ENCODE measurements at places on chromosomes 3 and 15.

DNA sequence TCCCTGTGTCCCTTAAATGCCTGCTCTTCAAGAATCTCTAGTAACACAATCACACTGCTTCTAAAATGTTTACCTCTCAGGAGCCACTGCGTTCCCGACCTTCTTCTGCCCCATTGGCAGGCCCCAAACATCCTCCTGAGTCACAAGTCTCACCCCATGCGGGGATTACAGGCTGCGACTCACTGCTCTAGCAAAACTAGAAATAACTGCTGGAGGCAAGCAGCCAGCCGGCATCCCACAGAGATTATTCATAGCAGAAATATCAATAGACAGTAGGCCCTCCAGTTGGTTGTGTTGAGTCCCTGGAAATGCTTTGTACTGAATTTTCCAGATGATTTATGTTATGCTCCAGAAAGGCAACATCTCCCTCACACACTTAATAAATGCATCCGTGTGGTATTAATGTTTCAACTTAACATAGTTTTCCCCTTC, 64.8 kb downstream of the RFTN1 start:
- no peak for DNase-seq

DNA sequence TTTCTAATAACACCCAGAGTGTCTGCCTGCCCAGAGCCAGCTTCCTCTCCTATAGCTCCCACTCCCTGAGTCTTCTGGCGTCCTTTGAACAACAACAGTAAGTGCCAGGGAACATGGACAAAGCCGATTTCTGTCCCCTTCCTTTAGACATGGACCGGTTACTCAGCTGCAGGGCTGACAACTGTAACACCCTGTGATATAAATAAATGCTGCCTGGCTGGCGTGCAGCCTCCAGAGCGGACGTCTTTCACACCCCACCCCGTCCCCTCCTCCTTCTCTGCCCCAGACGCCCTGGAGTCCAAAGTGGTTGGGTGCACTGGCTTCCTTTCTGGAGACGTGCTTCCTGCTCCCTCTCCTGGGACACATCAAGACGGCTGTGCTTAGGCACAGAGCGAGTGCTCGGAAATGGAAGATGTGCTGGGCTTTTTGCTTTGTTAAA, 281.9 kb upstream of the LRRFIP2 start:
- no peak for DNase-seq

- DNase-seq: no peak
Measured at GRCh38 chr15:75779504-75779903, 63.7 kb upstream of the UBE2Q2 start.

GRCh38 chr3:191966556-191966955, 505.6 kb downstream of the PYDC2 start:
- no peak for DNase-seq

GRCh38 chr15:28873585-28874190, 12.1 kb upstream of the APBA2 start:
- no peak for DNase-seq

GRCh38 chr3:50572158-50572557, 2.8 kb downstream of the HEMK1 start:
- peak; percentile 16 for DNase-seq

DNA sequence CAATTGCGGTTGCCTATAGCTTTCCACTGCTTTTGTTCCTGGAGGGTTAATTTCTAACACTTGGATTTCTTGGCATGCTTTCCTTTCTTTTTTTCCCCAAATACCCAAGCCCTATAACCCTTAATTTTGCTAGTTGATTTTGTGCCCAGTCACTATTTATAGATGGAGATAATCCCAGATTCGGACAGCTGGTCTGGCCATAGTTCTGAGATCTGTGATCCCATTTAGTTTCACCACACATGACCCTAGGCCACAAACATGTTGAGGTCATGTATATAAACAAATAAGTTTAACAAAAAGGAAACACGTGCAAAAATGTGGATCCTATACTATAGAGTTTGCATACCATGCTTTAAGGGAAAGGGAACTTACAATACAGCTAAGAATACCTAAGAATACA, 111.4 kb downstream of the ZMAT3 start:
- no peak for DNase-seq

DNA sequence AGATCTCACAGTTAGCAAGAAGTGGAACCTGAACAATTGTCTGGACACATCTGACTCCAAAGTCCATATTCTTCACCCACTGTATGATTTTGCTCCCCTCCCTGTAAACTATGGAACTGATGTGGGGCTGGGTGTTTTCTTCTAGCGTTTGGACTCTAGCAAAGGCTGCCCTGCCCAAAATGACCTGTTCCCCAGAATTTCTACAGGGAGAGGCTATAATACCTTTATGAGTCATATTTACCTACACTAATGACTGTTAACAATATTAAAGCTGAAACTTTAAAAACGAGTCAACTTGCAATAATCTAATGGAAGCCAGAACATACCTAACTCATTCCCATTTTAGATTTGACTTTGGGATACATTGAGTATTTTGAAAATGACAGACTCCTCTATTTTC, 531.2 kb upstream of the CFAP20DC start:
- DNase-seq: no peak

- DNase-seq: no peak
Measured at GRCh38 chr3:101512396-101512645, 691 bp downstream of the SENP7 start.

DNA sequence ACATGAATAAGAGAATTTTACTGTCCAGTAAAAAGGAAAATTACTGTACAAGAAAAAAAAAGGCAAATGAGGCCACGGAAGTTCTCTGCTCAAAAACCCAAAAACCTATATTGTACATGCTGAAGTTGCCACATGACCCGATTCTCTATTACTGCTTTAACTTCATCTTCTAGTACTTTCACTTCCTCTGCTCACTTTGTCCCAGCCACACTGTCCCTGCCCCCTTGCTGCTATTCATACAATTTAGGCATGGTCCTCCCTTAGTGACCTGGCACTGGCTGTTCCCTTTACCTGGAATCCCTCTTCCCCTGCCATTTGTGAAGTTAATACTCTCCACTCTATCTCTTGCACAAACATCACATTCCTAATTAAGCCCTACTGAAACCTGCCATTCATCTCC, 457.4 kb downstream of the MAGI1 start:
- DNase-seq: no peak

- no peak for DNase-seq
Measured at GRCh38 chr3:4750306-4750968, 228.8 kb upstream of the BHLHE40 start.

- DNase-seq: no peak
Measured at GRCh38 chr15:64720188-64720587, 55.2 kb downstream of the RBPMS2 start.

- no peak for DNase-seq
Measured at GRCh38 chr15:78203346-78204225, 30.8 kb downstream of the ACSBG1 start.

GRCh38 chr3:53890726-53891475, 758 bp downstream of the SELENOK start:
- no peak for DNase-seq

DNA sequence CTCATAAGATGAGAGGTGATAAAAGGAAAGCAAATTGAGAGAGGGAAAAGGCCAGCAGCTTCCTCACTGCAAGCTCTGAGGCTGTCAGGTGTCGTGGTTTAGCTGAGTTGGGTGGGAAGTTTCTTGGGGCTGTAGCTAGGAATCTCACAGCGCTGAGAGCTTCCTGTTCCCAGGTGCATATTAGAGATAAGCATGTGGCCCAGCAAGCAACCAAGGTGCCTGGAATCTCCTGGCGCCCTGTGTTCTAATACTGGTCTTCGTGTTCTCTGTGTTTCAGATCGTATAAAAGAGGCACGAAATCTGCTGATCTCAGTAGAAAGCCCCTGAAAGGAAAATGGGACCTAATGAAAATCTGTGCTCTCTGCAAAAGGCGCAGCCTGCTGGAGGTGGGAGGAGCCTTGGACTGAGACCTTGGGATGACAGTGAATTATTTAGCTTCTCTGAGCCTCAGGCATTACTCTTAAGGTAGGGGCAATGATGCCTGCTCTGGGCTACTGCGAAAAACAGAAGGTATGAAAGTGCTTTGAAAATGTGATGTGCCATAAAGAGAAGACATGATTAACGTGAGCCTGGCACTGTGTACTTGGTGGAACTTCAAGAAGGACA, 499.9 kb downstream of the TBL1XR1 start:
- DNase-seq: no peak

DNA sequence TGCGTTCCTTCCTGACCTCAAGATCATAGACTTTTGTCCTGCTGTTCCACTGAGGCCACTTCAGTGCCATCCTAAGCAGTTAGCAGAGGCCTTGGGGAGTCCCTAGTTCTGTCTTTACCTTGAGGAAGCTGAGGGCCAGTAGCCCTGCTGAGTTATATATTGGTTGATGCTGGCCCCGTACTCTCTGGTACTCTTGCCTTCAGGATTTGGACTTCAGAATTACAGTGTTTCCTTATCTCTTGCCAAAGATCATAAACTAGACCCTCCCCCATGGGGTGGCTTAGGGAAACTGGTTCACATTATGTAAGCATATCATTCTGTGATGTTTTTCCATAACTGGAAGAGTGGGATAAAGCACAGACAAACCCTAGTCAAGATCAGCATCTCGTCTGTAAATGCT, 33.2 kb downstream of the KBTBD12 start:
- no peak for DNase-seq

DNA sequence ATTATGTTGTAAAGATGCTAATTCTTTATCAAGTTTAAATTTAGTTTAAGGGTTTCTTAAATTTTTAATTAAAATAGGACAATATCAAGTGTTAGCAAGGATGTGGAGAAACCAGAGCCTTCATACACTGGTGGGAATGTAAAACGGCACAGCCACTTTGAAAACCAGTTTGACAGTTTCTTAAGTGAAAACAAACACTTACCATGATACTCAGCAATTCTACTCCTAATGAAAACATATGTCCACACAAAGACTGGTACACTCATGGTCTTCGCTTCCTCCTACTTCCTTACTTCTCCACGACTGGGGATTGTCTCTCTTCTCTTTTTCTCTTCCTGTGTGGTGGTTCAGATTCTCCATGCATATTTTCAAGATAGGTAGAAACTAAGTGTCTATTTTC, 9.2 kb downstream of the SKIC8 start:
- DNase-seq: no peak

DNA sequence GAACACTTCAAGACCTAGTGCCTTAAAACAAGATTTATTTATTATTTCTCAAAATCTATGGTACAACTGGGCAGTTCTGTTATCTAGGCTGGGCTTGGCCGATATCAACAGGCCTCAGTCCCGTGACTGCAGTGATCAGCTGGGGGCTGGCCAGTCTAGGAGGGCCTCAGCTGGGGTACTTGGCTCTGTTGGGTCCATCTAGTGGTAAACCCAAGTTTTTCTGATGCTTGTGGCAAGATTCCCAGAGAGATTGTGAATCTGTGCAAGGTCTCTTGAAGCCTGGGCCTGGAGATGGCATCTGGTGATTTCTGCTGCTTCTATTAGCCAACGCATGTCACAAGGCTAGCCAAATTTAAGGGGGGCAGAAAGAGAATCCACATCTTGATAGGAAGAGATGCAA, 482.4 kb upstream of the SGO1 start:
- no peak for DNase-seq

GRCh38 chr3:186124592-186124991, 15.7 kb upstream of the ETV5 start:
- no peak for DNase-seq

DNA sequence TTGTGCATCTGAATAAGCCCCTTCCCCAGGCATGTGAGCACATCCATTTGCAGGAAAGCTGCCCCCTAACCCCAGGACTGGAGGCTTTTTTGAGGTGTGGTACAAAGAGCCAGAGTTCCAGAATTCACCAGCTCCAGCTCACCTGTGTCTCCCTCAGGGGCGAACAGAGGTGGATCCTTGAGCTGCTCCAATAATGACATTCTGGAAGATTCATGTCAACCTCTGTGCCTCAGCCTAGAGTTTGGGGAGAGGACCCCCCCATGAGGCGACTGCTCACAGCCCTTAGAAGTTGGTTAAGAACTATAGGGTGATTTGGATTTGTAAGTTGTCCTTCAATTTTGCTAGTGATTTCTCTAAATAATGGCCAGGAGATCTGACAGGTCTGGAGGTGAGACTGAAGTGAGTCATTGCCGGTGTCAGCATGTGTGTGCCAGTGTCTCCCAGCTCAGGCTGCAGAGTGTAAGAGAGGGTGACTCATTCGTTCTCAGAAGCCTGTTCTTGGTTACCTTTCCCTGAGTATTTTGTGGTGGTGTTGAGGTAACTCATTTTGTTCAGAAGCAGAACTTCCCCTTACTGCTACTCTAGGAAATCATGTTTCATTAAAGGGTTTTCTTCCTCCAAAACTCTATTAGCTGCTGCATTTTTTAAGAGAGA, 136.9 kb upstream of the TOPAZ1 start:
- no peak for DNase-seq

GRCh38 chr3:133514418-133514817, 59.1 kb upstream of the CDV3 start:
- no peak for DNase-seq

DNA sequence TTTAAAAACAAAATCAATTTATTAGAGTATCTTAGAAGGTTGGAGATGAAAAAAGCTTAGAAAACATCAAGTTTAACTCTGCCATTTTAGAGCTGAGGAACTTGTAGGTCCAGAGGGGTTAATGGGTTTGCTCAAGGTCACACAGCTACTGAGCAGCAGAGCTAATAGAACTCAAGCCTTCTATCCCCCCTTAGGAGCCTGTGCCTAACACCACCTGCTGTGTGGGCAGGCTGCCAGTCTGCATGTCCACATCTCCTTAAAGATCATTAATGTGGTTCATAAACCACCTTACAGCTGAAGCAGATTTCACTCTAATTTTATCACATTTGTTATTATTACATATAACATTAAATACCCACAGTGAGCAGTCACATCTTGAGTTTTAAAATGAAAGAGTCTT, 14.1 kb upstream of the SLC35G2 start:
- no peak for DNase-seq

DNA sequence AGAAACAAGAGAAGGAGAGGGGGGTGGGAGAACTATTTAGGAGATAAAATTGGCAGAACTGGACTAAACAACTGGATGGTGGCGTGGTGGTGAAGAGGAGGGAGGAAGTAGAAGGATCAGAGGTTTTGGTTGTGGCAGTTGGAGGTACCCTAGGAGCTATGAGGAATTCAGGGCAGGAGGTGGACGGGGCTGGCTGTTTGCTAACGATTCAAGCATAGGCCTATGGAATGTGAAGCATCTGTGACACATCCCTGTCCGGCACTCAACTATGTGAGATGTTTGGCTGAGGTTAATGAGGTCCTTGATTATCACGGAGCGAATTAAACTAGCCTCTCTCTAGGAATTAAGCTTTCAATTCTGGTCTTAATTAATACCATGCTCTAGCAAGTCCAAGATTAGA, 13.5 kb downstream of the TARS3 start:
- no peak for DNase-seq

GRCh38 chr3:14345496-14346150, 56.8 kb upstream of the SLC6A6 start:
- DNase-seq: no peak

- no peak for DNase-seq
Measured at GRCh38 chr3:159170436-159171003, 368.7 kb downstream of the MFSD1 start.

- DNase-seq: no peak
Measured at GRCh38 chr3:154901278-154901677, 178.8 kb upstream of the MME start.

GRCh38 chr3:154129625-154130024, 8.4 kb downstream of the ARHGEF26 start:
- DNase-seq: no peak

- no peak for DNase-seq
Measured at GRCh38 chr3:18424213-18424728, 868 bp downstream of the SATB1 start.

Data from NCI-H1092 (cell line).